Hair follicular keratinocyte (primary cell): ENCODE measurements at places on chromosomes 4 and X. TPM values are rescaled to one million over a fixed set of nuclear protein-coding genes. Genes with fewer than 3 reads are reported as not detected.

Gene GNRHR
- total RNA-seq = not detected in 2 replicates

Gene DCHS2
- total RNA-seq = 0.08 TPM in 1 of 2 replicates, not detected in the other

Gene RTL5
- not detected in 2 replicates for total RNA-seq

Gene CXCL8
- 11.3 and 15.8 TPM in 2 replicates for total RNA-seq

Gene MPC1L
- not detected in 2 replicates for total RNA-seq

Gene NR0B1
- not detected in 2 replicates for total RNA-seq

Gene ALPK1
- 7.7 and 8.1 TPM in 2 replicates for total RNA-seq

Gene SHISA3
- total RNA-seq = not detected in 2 replicates

Gene PRRG1
- total RNA-seq = 11.8 and 12.5 TPM in 2 replicates

Gene SLC10A4
- not detected in 2 replicates for total RNA-seq

Gene NAT8L
- total RNA-seq = not detected in 2 replicates

Gene SPANXD
- not detected in 2 replicates for total RNA-seq

Gene PRRG3
- total RNA-seq = not detected in 2 replicates

Gene DDIT4L
- not detected in 2 replicates for total RNA-seq

Gene SPARCL1
- total RNA-seq = not detected in 2 replicates

Gene TBX22
- total RNA-seq = not detected in 2 replicates

Gene CT45A1
- total RNA-seq = not detected in 2 replicates

Gene TMEM128
- 26.3 and 28.2 TPM in 2 replicates for total RNA-seq

Gene SPACA5
- not detected in 2 replicates for total RNA-seq

Gene ZDHHC15
- not detected in 2 replicates for total RNA-seq
